ENCODE measurements at places on chromosomes 12 and 14.

DNA sequence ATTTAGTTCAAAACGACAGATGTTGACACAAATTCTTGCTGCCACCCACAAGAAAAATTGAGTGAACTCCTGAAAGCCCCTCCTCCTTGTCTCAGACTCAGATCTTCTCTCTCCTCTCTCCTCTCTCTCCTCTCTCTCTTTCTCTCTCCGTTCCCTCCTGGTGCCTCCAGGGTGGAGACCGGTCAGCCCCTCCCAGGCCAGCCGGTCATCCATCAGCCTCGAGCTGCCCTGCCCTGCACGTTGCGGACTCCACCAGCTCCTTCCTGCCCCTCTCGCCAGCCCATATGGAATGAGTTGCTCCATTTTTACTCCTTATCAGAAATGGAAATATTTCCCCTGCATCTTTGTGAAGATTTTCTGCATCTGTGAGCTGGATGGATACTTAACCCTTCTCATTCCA lies 103.8 kb downstream of the TBX5 start:
- no peak for DNase-seq

DNA sequence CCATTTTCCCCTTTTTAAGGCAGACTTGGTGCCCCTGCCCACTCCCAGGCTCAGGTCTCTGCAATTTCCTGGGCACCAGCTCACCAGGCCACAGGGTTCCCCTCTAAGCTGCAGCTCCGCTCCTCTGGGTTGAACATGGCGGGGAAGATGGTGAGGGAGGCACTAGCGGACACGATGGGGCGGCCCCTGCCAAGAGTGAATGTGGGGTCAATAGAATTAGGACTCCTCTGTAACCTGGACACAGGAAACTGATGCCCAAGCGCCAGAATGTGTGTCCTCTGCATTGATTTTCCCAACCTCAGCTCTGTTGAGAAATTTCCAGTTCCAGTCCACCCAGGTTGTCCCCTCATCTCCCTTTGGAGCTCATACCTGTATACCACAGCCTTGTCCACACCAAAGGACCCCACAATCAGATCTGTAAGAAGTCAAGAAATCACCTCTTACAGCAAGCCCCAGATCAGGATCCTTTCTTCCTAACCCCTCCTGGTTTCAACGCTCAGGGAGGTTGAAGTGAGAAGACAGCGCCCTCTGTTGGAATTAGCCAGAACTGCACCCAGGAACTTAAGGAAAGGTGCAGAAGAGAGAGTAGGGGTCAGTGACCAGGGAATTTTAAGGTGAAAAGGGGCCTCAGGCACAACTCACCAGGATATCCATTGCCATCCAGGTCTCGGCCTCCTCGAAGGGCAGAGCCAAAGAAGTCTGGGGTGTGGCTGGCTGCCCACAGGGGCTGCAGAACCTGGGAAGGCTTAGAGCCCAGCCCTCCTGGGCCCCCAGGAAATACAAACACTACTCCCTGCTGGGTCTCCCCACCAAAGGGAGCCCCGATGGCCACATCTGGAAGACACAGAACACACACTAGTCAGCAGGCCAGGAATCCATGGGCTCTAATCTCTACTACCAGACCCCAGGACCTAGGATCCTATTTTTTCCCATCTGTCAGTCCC lies 14.7 kb downstream of the ITGA5 start:
- no peak for DNase-seq

DNA sequence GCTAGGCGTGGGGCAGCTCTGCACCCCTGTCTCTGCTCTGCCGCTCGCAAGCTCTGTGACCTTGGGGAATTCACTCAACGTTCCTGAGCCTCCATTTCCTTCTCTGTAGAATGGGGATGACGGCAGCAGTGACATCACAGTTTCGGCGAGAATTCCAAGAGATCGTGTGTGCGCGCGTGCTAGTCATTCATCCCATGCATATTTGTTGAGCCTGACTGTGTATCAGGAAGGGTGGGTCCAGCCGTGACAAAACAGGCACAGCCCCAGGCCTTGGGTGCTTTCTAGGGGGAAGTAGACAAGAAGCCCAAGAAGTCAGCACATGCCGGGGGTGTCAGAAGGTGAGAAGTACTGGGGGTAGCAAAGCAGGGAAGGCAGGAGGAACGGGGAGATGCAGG lies 145.6 kb upstream of the NCOR2 start:
- DNase-seq = peak; percentile 86

GRCh38 chr12:14621826-14622225 lies 54.1 kb upstream of the PLBD1 start:
- no peak for DNase-seq

DNA sequence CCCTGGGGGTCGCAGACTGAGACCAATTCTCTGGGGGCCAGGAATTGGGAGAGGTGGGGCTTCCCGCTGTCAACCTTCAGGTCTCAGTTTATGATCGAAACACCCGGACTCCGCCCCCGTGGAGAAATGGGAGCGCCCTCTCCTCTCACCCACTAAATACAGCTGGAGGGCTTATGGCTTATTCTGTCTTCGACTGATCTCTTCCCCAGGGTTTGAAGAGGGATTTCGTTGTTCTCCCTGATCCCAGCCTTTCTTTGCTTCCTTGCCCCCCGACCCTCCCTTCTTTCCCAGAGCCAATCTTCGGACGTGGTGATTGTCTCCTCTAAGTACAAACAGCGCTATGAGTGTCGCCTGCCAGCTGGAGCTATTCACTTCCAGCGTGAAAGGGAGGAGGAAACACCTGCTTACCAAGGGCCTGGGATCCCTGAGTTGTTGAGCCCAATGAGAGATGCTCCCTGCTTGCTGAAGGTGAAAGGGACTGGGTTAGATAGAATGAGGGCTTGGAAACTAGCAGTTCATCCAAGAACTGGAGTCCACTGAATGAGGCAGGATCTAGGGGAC lies 607 bp downstream of the OS9 start:
- no peak for DNase-seq

DNA sequence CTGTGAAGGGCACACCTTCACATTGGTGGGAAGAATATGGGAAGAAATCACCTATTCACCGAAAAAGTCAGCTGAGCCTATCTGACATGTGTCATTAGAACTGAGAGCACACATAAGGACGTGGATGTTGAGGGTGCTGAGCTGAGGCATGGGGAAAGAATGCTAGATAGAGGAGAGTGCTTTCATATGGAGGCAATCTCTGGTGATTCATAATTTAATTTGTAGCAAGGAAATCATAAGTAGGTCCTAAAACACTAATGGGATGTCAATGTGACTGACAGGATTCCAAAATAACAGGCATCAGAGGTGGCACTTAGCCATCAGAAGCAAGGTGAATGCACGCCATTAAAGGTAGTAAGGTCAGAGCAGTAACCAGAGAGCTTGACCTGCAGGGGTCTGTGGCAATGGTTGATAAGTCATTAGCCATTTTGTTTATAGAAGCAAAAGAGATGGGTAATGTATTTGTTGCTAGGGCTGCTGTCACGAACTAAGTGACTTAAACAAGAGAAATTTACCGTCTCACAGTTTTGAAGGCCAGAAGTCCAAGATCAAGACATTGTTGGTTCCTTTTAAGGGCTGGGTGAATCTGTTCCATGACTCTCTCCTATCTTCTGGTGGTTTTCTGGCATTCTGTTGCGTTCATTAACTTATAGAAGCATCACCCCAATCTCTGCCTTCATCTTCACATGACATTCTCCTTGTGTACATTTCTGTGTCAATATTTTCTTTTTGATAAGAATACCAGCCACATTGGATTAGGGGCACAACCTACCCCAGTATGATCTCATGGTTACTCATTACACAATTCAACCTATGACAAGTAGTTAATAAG lies 69.3 kb downstream of the ANKS1B start:
- DNase-seq = no peak
